ENCODE measurements at places on chromosomes 12 and 14.

DNA sequence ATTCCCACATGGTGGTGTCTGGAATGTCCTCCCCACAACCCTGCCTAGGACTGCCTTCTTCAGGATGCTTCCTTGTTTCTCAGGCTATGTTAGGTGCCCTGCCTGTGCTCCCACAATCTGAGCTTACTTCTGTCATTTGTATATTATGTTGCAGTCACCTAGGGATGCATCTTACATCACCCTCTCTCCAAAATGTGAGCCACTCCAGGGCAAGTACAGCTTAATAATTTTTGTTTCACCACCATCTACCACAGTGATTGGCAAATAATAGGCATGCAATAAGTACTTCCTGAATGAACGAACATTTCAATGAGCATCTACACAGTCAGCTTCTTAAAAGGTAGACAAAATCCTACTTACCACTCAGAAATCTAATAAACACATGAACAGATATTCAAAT is 37.6 kb downstream of the ZFYVE26 start:
- DNase-seq: no peak

GRCh38 chr12:81668475-81668874 is 90.7 kb downstream of the PPFIA2 start:
- DNase-seq: no peak

DNA sequence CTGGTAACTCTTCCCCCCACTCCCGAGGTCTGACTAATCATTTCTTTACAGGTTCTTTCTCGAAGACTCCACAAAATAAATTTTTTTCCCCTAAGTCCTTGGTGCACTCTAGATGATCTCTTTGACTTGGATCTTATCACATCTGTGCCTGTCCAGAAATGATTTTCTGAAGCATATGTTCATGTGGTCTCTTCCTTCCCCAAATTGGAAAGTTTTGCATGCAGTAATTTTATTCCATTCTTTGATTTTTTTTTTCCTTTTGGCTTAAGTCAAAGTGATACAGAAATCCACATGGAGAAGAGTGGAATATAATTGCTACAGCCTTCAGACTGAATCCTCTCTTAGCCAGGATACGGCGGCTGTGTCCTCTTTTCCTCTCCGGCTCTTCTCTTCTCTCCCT is 213.3 kb downstream of the BMP4 start:
- DNase-seq: no peak

DNA sequence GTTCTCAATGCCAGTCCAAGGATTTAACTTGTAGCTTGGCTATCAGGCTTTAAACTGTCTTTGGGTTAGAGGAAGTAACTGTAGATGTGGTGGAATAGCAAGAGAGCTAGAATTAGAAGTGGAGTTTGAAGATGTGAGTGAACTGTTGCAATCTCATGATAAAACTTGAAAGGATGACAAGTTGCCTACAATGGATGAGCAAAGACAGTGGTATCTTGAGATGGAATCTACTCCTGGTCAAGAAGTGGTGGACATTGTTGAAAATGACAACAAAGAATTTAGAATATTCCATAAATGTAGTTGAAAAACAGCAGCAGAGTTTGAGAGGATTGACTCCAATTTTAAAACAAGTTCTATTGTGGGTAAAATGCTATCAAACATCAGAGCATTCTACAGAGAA is 199.0 kb downstream of the DUSP6 start:
- no peak for DNase-seq

DNA sequence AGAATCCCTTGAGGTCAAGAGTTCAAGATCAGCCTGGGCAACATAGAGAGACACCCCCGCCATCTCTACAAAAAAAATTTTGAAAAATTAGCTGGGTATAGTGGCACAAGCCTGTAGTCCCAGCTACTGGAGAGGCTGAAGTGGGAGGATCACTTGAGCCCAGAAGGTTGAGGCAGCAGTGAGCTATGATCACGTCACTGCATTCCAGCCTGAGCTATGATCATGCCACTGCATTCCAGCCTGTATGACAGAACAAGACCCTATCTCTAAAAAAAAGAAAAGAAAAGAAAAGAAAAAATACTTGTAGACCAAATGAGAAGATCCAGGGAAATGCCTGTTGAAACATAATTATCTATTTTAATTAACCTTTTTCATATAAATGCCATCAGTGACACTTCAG is 93.8 kb upstream of the MDM1 start:
- DNase-seq: no peak

DNA sequence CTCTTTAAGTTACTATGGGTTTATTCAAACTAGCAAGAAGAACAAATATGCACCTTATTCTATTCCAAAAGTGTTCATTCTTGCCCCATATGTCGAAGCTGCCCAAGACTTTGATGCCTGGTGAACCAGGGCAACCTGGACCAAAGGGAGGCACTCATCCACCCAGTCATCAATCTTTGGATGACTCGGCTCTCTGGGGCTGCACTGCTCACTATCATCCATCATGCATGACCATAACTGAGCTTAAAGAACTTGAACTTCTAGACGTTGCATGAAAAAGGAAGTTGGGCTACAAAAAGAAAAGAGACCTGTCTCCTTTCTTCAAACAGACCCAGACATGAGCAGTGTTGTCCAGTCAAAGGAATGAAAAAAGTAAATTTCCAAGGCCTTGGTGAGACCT is 1.2 kb downstream of the KRT4 start:
- no peak for DNase-seq

GRCh38 chr12:47091009-47091408 is 11.2 kb upstream of the AMIGO2 start:
- DNase-seq: no peak

DNA sequence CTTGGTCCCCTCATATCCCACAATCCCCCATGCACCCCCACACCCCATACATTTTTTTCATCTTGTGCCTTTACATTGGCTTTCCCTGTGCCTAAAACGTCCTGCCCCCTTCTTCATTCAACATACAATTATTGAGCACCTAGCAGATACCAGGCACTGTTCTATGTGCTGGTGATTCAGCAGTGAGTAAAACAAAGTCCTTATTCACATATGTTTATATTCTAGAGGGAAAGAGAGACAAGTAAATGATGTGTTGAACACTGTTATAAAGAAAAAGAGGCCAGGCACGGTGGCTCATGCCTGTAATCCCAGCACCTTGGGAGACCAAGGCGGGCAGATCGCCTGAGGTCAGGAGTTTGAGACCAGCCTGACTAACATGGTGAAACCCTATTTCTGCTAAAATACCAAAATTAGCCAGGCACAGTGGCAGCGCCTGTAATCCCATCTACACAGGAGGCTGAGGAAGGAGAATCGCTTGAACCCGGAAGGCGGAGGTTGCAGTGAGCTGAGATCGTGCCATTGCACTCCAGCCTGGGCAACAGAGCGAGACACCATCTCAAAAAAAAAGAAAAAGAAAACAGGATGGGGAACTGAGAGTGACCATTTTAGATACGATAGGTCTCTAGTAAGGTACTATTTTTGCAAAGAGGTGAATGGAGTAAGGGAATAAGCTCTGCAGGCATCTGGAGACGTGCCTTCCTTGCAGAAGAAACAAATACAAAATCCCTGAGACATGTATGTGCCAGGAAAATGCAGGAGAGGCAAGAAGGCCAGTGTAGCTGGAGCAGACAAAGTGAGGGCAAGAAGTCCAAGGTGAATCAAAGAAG is 12.2 kb downstream of the SLC7A7 start:
- no peak for DNase-seq

GRCh38 chr14:86088156-86088555 is 558.2 kb downstream of the FLRT2 start:
- no peak for DNase-seq

- DNase-seq: no peak
Observed at GRCh38 chr12:74547249-74547648, 9.6 kb downstream of the ATXN7L3B start.

DNA sequence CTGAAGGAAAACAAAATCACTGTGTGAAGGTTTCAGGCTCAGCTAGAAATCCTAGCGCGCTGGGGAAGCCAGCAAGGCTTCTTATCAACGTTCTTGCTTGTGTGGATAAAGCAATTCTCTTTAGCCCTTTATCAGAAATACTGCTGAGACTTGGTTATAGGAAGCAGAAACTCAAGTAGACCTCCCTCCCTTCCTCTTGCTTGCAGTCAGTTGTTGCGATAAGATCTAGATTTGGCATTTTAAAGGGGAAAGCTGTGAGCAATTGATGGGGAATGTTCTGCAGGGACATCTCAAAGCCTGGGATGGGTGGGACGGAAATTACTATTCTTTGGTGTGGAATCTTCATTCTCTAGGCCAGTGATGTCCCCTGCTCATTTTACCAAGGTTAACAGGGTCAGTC is 76.4 kb upstream of the ANO4 start:
- no peak for DNase-seq

GRCh38 chr12:121595520-121595919 is 14.7 kb upstream of the KDM2B start:
- no peak for DNase-seq

DNA sequence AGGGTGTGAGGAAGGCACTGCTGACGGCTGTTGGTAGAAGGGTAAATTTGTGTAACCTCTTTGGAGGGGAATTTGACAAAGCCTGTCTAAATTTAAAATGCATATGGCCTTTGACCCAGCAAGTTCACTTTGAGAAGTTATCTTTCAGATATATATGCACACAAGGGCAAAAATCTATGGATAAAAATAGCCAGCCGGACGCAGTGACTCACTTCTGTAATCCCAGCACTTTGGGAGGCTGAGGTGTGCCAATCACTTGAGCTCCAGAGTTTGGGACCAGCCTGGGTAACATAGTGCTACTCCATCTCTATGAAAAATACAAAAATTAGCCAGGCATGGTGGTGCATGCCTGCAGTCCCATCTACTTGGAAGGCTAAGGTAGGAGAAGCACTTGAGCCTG is 13.4 kb downstream of the UBC start:
- DNase-seq: no peak

- DNase-seq: peak; percentile 83
Observed at GRCh38 chr12:51217968-51218606, at the start of gene POU6F1. Gene POU6F1, minus strand, starts transcription at chr12:51218062. Its CDS starts 11,226 bp downstream, at chr12:51206836.

- DNase-seq: no peak
Observed at GRCh38 chr12:56874821-56875220, 59.4 kb downstream of the SDR9C7 start.

DNA sequence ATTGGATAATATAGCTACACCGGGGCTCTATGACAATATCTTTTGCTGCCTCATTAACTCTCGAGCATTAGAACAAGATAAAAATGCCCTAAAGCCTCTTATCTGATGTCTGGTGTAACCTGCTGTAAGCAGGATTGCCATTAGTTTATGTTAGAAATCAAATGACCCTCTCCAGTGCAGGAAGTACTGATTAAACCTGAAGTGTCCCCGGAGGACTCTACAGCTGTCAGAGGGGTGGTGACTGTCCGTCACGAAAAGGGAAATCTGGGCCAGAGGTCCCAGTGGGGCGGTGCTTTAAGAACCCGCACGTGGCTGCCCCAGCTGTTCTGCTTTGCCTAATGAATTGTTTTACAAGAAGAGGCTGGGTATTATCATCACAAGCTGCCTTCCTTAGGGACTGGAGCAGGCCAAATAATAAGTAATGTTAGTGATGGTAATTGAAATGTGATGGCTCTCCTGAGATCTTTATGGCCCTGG is 55.7 kb downstream of the LIN52 start:
- DNase-seq: no peak

DNA sequence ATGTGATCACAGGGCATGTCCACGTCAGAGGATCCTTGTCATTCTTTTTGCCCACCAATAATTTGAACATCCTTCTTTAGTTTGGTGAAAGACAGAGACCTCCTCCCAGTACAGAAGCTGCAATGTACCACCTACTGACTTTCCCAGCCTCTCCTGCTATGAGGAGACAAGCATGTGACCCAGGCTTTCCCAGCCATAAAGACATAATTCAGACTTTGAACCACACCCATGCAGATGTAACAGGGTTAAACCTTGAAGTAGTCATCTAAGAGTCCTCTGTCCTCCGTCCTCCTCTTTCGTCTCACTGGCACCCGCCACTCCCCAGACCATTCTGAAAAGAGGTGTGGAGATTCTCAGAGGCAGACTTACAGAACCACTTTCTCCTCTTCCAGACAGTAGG is 120.8 kb downstream of the KCNK10 start:
- no peak for DNase-seq

DNA sequence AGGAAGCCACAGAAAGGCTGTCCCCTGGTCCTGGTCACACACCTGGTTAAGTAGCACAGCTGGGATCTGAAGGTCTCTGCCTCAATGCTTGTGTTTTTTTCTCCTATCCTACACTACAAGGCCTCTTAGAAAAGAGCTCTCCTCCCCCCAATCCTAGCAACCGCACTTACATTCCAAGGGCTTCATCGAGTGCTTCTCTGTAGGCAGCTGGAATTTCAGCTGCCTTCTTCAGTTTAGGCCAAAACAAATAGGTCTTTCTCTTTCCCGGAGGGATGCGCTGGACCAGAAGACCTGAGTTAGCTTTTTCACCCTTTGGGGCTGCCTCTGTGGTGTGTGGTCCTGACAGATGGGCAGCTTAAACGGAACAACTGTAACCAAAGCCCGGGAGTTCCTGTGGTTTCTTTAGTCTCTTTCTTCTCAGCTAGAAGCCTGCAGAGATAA is 109.7 kb downstream of the GPATCH2L start:
- DNase-seq: no peak

GRCh38 chr12:38880288-38880687 is 25.1 kb downstream of the CPNE8 start:
- no peak for DNase-seq

DNA sequence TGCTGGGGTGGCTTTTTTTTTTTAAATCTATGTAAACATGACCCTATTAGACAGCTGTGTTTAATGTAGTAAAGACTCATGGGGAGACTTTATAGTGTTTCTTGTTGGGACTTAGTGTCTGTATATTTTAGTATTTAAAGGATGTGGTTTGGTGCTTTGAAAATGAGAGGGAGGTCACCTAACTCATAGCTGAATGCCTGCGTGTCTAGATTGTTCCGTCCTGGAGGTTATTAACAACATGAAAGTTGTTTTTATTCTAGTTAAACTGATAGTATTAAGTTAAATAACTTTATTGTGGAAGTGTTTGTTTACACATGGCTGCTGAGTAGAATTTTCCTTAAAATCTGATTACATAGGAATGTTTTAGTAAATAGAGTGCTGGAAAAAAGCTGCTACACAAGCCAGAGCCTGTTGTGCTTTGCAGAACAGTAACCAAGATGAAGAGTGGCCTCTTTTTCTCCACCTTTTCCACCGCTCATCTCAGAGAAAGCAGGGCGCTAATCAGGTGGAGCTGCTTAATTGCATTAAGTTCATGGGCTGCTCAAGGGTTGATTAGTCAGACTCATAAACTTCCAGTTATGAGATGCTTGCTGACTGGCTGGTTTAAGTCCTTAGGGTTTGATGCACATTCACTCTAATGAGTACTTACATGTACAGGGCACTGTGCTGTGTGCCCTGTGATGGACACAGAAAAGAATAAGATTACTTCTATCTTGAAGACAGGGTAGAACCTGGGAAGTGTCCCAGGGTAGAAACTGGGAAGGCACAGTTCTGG is 62.7 kb downstream of the FBXO34 start:
- DNase-seq: no peak

DNA sequence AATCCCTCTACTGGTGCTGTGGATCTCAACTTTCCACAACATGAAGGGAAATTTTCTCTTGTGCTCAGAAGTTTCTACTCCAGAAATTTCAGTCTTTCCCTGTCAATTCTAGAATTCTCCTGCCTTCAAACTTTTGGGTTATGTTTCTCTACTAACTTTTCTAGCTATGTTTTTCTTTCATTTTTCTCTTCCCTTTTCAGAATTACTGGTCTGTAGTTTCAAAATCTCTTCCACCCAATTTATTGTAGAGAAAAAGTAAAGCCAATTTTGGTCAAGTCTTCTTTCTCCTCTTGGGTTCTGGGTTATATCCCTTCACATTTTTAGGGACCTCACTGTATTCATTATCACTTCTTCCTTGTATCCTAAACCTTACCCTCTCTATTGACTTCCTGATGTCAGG is 18.9 kb downstream of the CNTN1 start:
- DNase-seq: no peak

GRCh38 chr12:56931474-56931978 is 2.7 kb downstream of the SDR9C7 start:
- DNase-seq: no peak

GRCh38 chr12:53219292-53219955 is 12.4 kb upstream of the ITGB7 start:
- peak; percentile 59 for DNase-seq

All from cerebellar cortex (tissue), 1 donor.